BJ (cell line): ENCODE measurements at places on chromosomes 7 and 10.

DNA sequence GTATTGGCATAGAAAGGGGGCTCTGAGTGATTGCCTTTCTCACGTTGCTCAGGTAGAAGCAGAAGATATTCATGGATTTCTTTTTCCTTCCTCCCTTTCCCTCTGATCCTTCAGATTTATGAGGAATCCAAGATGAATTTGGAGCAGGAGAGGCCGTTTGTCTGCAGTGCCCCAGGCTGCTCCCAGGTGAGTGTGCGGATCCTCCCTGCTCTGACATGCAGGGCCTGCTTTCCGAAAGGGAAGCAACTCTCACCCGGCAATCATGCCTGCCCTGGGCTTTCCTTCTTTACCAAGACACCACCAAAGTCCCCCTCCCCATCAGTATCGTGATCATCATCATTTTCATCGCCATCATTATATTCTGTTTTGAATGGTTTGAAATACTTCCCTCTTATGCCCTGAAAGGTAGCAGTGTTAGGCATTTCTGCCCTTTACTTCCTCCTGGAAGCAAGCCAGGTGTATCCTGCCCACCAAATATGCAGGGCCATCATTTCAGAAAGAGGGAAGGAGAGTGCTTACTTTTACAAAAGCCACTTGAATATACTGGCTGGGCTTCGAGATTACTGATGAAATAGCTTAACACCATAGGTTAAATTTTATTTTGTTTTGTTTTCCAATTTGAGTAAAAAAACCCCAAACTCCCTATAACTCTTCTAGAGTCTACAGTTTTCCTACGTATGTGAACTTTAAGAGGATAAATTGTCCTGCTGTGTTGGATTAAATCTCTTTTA lies 75.9 kb downstream of the CREB5 start:
- no peak for DNase-seq

DNA sequence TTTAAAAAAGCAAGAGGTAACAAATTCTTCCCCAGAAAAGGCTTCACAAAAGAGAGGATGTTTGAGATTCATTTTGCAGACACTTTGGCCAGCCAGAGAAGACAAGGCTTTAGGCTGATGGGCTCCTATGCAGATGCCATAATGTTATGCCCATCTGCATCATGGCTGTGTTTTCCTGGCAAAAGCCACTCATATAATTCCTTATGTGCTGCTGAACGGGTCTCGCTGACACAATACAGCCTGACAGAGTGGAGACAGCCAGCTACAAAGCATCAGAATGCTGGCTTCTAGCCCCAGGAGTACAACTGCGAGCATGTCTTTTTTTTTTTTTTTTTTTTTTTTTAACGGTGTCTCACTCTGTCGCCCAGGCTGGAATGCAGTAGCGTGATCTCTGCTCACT lies 1157.4 kb upstream of the AUTS2 start:
- no peak for DNase-seq

DNA sequence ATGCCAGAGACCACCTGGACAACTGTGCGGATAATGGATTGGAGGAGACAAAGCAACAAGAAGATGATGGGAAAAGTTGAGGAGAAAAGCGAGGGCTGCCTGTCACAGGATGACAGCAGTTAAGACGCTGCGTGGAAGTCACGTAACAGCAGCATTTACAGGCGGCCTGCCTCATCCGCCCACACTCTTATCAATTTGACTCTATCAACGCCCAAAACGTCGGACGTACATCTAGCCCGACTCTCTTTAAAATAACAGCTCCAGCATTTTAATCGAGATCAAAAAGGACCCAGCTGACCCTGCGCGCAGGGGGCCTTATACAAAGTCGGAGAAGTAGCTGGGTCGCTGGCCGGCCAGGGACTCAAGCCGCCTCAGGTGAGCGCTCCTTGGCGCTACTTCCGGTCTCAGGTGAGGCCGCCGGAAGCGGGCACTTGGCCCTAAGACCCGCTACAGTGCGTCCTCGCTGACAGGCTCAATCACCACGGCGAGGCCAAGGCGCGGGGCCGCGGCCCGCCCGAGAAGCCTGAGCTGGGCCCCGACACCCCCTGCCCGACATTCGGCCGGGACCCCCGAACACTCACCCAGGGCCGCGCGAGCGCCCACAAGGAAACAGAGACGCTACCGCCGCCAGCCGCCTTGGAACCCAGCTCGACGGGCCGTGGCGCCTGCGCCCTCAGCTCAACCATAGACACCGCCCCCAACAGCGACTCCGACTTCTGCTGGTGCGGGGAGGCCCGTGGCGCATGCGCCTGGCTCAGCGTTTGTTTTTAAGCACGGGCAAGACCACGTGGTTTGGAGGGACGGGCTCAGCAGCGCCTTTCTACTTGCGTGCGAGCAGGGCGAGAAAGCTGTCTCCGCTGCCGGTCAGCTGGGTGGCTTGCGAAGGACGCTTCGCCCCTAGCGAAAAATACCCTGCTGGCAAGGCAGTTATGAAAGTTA lies at the start of gene ERCC6:
Gene ERCC6, minus strand, starts transcription at position 741 of the 939 bp plus-strand sequence.
- DNase-seq: peak; percentile 91

DNA sequence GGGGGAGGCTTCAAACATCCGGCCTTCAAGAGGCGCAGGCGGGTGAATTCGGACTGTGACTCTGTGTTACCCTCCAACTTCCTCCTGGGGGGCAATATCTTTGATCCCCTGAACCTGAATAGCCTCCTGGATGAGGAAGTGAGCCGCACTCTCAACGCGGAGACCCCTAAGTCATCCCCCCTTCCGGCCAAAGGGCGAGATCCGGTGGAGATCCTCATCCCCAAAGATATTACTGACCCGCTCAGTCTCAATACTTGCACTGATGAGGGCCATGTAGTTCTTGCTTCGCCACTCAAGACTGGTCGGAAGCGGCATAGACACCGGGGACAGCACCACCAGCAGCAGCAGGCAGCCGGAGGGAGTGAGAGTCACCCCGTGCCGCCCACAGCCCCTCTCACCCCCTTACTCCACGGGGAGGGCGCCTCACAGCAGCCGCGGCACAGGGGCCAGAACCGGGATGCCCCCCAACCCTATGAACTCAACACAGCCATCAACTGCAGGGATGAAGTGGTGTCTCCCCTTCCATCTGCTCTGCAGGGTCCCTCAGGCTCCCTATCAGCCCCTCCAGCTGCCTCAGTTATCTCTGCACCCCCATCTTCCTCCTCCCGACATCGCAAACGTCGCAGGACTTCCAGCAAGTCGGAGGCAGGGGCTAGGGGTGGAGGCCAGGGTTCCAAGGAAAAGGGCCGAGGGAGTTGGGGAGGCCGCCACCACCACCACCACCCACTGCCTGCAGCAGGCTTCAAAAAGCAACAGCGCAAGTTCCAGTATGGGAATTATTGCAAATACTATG lies 1.1 kb downstream of the MEPCE start:
- no peak for DNase-seq

DNA sequence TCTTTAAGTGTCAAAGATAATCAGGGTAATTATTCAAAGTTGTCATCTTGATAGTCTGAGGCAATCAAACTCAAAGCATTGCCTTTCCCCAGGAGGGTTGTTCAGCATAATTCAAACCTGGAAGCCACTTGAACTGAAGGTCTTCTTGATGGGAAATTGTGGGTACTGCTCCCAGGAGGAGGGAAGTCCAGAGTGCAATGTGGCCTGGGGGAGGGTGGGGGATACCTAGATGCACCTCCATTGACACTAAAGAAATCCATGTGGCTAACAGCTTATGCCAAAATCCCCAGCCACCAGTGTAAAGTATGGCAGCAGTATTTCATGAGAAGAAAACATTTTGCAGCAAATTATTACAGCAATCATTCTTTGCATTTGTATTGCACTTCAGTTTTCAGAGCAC lies 114.9 kb downstream of the STRA8 start:
- DNase-seq: no peak

- no peak for DNase-seq
Observed at GRCh38 chr7:97025983-97026714, 1.5 kb upstream of the DLX5 start.

- DNase-seq: no peak
Observed at GRCh38 chr7:139403601-139404000, 43.9 kb downstream of the LUC7L2 start.

DNA sequence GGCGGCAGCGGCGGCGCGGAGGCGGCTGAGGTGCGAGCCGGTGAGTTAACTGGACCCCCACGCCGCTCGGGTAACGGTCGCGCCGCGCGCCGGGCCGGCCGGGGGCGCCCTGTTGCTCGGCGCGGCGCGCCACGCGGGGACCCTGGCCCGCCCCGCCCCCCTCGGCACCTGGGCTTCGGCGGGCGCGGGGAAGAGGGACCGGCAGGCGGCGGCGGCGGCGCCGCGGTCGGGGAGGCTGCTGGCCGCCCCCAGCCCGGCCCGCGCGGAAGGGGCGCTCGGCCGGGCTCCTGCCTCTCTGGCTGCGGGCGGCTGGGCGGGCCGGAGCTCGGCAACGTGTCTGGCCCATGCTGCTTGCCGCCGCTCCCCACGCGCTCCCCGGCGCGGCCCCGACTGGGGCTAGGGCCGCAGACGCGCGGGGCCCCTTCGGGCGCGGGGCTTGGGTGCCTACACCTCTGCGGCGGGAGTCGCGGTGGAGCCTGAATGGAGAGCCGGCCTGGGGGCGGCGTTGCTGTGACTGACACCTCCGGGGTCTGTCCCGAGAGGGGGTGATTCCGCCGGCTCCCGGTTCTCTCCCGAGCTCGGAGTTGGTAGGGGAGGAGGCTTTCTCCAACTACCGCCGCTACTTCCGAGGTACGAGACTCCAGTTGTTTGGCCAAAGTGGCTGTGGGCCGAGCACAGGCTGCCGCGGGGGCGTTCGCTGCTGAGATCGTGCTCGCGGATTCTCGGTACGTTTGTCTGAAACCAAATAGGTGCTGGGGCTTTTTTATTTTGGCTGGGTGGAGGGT lies 494 bp downstream of the PALS2 start:
- DNase-seq: no peak
